ENCODE measurements at places on chromosomes 2 and 18. TPM values are rescaled to one million over a fixed set of nuclear protein-coding genes. Genes with fewer than 3 reads are reported as not detected.

The PXDN gene
- 31.1 TPM for total RNA-seq

The IL36G gene
- not detected for total RNA-seq

The FNDC4 gene
- 13.4 TPM for total RNA-seq

The ITPRIPL1 gene
- total RNA-seq = 1.5 TPM

The SLC5A7 gene
- 0.20 TPM for total RNA-seq

The CXCR4 gene
- 61.1 TPM for total RNA-seq

The UGT1A4 gene
- 5.2 TPM for total RNA-seq

The SP140 gene
- 4.2 TPM for total RNA-seq

The FHOD3 gene
- total RNA-seq = 24.9 TPM

The GPR39 gene
- total RNA-seq = 12.7 TPM

The TEX51 gene
- total RNA-seq = not detected

The GPR17 gene
- 0.17 TPM for total RNA-seq

The UGT1A1 gene
- 2.6 TPM for total RNA-seq

The HNRNPA3 gene
- total RNA-seq = 128 TPM

The GCG gene
- 0.17 TPM for total RNA-seq

The COL6A3 gene
- 258 TPM for total RNA-seq

The LIMS1 gene
- 64.1 TPM for total RNA-seq

The AQP12A gene
- total RNA-seq = not detected

Measured in mucosa of gallbladder (tissue), 1 donor.